ENCODE measurements at places on chromosomes 2 and 18.

DNA sequence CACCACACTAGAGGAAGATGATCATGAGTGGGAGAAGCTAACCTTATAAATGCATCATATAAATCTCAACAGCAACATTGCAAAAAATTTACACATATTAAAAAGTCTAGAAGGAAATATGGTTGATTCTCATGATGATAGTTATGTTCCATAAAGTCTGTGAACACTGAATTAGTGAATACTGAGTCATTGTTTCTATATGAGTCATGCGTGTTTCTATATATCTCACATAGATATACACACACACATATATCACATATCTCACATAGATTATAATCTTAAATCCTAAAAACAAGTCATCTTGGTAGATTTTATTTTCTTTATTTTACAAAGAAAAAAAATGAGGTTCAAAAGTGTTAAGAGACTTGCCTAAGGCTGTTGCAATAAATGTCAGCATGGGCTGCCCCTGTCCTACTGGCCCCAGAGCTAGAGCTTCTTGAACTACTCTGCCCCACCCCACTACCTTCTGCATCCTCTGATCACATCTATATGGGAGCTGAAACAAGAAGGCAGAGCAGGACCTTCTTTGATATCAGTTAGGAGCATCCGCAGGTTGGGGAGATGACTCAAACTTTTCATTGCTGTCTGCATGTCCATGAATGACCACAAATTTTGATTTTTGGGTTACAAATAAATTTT is 81.8 kb upstream of the ADAM23 start:
- DNase-seq: no peak

DNA sequence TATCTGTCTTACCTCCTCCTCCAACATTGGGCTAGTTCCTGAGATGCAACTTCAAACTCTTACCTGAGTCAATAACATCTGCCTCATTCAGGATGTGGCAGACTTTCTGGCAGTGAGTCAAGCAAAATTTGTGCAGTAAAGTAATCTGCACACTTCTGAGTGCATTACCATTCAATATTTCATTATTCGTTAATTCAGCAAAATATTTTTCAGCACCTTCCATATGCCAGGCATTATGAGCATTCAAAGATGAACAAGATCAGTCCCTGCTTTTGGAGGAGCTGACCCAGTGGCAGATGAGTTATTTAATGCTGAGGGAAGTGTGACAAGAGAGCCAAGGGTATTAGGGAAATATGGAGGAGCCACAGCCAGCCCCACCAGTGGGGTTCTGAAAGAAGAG is 339.7 kb downstream of the LNPK start:
- no peak for DNase-seq

- DNase-seq: no peak
Observed at GRCh38 chr2:56410140-56410539, 226.3 kb downstream of the CCDC85A start.

GRCh38 chr18:43007365-43007764 is 108.1 kb downstream of the RIT2 start:
- DNase-seq: no peak

DNA sequence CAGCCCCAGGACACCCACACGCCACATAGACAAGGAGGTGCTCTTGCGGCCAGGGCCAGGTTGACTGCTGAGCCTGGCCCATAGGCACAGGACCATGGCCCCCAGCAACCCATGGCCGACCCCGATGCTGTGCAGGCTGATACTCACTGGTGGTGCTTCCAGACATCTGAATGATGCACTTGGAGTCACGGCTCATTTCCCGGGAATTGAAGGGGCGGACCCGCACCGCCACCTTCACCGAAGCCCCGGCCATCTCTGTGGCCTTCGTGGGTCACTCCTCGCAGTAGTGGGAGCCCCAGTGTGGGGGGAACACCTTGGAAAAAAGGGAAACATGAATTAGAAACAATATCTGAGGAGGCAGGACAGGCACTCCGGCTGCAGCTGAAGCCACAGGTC is 22.5 kb downstream of the KIF1A start:
- no peak for DNase-seq

DNA sequence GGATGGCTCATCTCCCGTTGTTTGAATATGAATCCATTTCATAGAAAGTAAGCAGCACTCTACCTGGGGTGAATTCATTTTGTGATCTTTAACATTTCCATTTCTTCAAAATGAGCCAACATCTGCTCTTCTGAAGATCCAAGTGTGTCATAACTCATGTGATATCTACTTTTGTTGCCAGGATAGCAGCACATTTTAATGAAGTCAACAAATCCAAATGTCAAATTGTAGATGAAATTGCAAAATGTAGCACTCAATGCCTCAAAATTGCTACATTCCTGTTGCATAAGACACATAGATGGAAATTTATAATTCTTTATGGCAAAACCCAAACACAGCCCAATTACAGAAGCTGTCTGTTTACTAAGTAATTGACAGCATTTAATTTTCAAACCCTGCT is 360.7 kb downstream of the TMX3 start:
- DNase-seq: no peak

- DNase-seq: no peak
Observed at GRCh38 chr2:30661173-30662107, 145.8 kb downstream of the CAPN13 start.

GRCh38 chr18:6409933-6410332 is 4.8 kb downstream of the L3MBTL4 start:
- DNase-seq: no peak

- DNase-seq: no peak
Observed at GRCh38 chr2:19810148-19810547, 91.6 kb downstream of the TTC32 start.

- DNase-seq: no peak
Observed at GRCh38 chr2:165924946-165925345, 28.6 kb downstream of the TTC21B start.

GRCh38 chr18:22490429-22490846 is 72.7 kb upstream of the CTAGE1 start:
- DNase-seq: no peak

GRCh38 chr2:203395858-203396257 is 67.7 kb downstream of the ABI2 start:
- no peak for DNase-seq

DNA sequence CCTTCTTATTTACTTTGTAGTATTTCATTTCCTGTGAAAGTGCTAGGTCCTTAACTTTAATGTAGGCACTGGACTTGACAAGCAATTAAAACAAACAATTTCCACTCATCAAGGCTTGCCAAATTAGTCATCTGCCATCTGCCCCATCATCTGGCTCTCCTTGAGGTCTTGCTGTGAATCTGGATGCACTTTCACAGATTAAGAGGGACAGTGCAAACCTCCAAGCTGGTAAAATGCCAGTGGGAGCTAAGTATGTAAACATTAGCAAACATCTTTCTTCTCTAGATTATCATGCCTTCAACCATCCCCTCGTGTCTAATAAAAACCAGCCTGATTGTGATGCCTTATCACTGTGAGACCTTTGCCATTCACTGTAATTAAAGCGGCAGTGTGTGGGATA is 402.9 kb downstream of the ERBB4 start:
- peak; percentile 87 for DNase-seq

GRCh38 chr18:63099091-63099840 is 220.3 kb downstream of the BCL2 start:
- no peak for DNase-seq

- DNase-seq: no peak
Observed at GRCh38 chr2:68834737-68835376, 36.3 kb downstream of the BMP10 start.

DNA sequence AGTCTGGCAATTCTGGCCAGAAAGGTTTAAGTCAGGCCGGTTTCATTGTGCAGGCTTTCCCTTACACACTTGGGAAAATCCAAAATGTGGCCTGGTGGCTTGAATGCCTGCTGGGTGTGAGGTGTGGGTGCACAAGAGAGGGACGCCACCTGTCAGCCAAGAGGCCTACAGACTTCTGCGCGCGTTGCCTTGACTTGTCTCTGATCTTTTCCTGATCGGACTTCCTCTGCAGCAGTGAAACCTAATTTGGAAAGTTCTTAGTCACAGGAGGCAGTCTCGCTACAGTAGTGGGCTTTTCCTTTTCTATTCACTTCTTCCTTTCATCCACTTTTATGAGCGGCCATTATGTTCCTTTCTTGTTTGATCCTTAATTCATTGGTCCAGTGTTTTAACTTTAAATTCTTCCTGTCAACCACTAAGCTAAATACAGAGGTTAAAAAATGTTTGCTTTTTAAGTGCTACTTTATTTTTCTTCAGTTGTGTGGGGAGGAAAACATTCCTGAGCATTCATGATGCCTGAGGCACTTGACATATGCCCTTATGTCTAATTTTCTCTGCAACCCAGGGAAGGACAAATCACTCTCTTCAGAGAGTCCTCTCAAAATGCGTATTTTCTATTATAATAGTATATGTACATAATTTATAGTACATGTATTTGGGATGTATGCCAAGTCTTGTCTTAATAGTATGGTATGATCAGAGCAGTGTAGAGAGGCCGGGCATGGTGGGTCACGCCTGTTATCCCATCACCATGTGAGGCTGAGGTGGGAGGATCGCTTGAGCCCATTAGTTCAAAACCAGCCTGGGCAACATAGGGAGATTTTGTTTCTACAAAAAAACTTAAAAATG is 128.9 kb downstream of the WDSUB1 start:
- no peak for DNase-seq

DNA sequence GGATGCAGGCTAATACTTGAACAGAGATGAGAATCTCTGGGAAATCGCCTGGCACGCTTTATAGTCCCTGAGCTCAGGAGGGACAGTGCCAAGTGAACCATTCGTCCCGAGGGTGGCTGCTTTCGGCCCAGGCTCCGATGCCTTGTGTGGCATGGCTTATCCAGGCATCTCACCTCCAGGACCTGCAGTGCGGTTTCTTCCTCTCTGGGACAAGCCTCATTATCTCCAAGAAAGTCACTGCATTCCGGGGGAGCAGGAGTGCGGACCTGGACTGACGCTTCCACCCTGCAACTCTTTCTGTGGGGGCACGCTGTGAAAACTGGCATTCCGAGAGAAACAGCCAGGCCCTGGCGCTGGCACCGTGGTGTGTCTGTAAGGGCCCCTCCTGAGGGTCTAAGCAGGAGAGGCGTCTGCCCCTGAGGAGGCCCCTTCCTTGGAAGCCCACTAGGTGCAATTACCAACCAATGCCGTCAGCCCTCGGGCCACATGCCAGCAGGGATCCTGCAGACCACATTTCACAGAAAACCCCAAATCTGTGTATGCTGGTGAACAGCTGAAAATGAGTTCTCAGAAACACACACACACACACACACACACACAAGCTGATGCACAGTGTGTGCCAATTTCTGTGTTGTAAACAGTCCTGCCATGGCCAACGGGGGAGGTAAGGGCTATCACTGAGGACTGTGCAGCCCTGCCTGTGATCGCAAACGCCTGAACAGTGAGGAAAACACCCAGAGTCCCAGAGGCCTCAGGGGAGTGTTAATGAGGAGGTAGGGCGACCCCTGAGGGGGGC is 351.9 kb upstream of the SALL3 start:
- no peak for DNase-seq

DNA sequence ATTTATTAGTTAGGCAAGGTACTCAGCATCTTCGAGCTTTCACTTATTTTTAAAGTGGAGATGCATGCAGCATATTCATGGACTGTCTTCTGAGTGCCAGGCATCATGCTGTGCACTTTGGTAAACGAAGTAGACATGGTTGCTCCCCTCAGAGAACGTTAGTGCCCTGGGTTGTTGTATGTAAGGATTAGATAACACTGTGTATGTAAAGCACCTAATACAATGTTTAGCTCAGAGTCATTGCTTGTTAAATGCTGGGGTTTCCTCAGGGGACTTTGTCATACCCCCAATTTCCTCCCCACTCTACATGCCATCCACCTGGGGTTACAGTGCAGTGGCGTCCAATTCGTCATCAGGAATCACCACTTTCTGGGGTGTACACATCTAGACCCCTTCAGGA is 2.8 kb downstream of the UGGT1 start:
- DNase-seq: no peak

- DNase-seq: no peak
Observed at GRCh38 chr2:224310943-224311625, 90.8 kb downstream of the FAM124B start.

DNA sequence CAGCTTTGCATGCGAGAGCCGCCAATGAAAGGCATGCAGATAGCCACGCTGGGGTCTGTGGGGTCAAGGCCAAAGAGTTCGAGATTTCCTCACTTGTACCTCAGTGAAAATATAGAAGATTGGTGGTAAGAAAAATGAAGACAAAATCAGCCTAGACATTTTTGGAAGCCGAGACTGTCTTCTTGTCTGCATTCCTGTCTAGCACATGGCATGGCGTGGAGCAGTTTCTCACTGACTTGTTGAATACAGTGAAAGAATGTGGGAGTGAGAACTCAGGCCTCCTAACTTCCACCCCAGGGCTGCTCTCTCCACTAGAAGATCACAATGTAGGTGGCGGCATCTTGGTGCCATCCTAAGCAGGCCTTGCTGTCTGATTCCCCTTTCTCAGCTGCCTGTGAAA is 740.8 kb upstream of the HS6ST1 start:
- DNase-seq: no peak

DNA sequence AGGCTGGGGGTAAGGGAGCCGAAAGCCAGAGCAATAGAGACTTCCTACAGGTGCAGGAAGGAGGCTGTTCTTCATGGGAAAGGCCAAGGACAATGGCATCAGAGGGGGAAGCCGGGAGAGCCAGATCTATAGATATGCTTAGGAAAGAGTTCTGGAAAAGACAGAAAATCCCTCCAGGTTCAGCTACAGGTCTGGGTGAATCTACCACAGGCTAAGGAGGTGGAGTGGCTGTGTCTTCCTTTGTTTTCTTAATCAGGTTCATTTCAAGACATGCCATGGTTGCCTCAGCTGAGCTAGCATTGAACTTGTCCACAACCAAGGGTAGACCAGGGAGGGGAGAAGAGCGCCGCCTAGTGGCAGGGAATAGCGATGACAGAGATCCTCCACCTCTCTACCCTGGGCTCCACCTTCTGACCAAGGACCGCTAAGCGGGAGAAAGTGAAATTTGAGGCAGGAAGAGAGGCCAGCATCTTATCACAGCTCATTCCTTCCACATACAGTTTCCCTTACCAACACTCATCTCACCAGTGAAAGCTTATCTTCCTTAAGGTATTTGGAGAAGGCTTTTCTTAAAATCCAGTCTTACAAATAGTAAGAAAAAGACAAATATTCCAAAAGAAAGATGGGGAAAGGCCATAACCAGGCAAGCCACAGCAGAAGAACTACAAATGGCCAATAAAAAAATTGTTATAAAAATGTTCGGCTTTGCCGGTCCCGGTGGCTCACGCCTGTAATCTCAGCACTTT is 74.2 kb downstream of the VIT start:
- peak; percentile 11 for DNase-seq

- DNase-seq: no peak
Observed at GRCh38 chr2:208915401-208915800, 508.4 kb upstream of the MAP2 start.

Measured in eye (tissue), 1 donor.